Fibroblast of lung (primary cell): ENCODE measurements at places on chromosomes 1 and 21. TPM values are rescaled to one million over a fixed set of nuclear protein-coding genes. Genes with fewer than 3 reads are reported as not detected.

- no peak overlapping the region for H3K4me3 ChIP-seq
- no peak overlapping the region for H3K27ac ChIP-seq
- no peaks in the 10 kb centered on the region for H3K4me1 ChIP-seq
- no peak for DNase-seq
- H3K36me3 ChIP-seq = no peaks in the 10 kb centered on the region
These were observed 22.9 kb downstream of the CITED4 start for GRCh38 chr1:40838980-40839942.

GRCh38 chr1:61873581-61873980 lies 131.3 kb downstream of the PATJ start:
- DNase-seq = no peak
- no peak overlapping the region for H3K4me3 ChIP-seq
- H3K27me3 ChIP-seq = no peaks in the 10 kb centered on the region
- H3K36me3 ChIP-seq = no peaks in the 10 kb centered on the region
- H3K27ac ChIP-seq = no peak overlapping the region

- no peak overlapping the region for H3K27ac ChIP-seq
- H3K4me3 ChIP-seq = no peak overlapping the region
- H3K27me3 ChIP-seq = peaks cover 7% of the 10 kb centered on the region
- DNase-seq = peak; percentile 73
- H3K36me3 ChIP-seq = no peaks in the 10 kb centered on the region
- peaks cover 3% of the 10 kb centered on the region for H3K4me1 ChIP-seq
These were observed 3.9 kb upstream of the CD58 start for GRCh38 chr1:116574581-116575291.

DNA sequence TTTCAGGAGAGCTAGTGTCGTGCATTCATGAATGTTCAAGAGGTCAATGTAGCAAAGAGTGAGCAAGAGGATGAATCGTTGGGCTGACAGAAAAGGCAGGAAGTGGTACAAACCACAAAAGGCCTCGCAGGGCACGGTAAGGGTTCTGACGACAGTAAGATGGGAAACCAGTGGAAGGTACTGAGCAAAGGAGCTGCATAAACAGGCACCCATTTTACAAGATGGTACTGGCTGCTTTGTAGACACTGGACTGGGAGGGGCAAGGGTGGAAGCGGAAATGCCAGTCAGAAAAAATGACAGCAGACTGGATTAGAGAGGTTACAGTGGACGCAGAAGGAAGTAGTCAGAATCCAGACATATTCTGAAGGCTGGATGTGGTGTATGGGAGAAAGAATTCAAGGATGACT lies 123.5 kb downstream of the PTPN14 start:
- H3K27ac ChIP-seq = peak overlapping the region; percentile 72
- H3K4me1 ChIP-seq = peaks cover 24% of the 10 kb centered on the region
- peak; percentile 99 for DNase-seq
- H3K4me3 ChIP-seq = no peak overlapping the region
- H3K36me3 ChIP-seq = no peaks in the 10 kb centered on the region
- no peaks in the 10 kb centered on the region for H3K27me3 ChIP-seq

Gene FCGR3A
- not detected in 2 replicates for total RNA-seq

Gene CDC42BPA
- 55.0 and 77.1 TPM in 2 replicates for total RNA-seq

Gene S100A1
- 0.17 TPM in 1 of 2 replicates, not detected in the other for total RNA-seq

DNA sequence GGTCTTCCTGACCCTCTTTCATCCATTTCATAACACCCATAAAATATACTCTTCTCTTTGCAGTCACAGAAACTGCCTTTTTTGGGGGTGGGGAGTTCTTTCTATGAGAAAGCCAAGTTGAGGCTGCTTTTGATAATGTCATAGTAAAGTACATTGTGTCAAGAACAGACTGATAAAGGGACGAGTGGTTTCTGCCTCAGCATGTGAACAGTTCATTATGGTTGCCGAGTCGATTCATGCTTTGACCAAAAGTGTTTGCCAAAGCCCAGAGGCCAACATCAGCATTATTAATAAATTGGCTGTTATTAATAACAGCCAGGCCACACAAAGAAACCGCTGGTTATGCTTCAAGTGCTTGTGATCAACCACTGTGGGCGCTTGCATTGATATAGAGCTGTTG lies 162.0 kb downstream of the HUNK start:
- no peaks in the 10 kb centered on the region for H3K27me3 ChIP-seq
- H3K4me3 ChIP-seq = no peak overlapping the region
- DNase-seq = no peak
- no peak overlapping the region for H3K27ac ChIP-seq
- H3K36me3 ChIP-seq = no peaks in the 10 kb centered on the region

- DNase-seq = no peak
- no peak overlapping the region for H3K4me3 ChIP-seq
- H3K27me3 ChIP-seq = no peaks in the 10 kb centered on the region
- H3K27ac ChIP-seq = no peak overlapping the region
These were observed 48.0 kb downstream of the DIPK1A start for GRCh38 chr1:92913093-92913819.

- H3K27me3 ChIP-seq = no peaks in the 10 kb centered on the region
- peaks cover 3% of the 10 kb centered on the region for H3K4me1 ChIP-seq
- peak overlapping the region; percentile 40 for H3K27ac ChIP-seq
- DNase-seq = peak; percentile 3
- H3K4me3 ChIP-seq = peak overlapping the region; percentile 70
- no peaks in the 10 kb centered on the region for H3K36me3 ChIP-seq
These were observed 697 bp downstream of the SLC22A15 start for GRCh38 chr1:115976921-115977498.
